Kidney (tissue), 22 donors: ENCODE measurements at places on chromosomes 4 and X.

DNA sequence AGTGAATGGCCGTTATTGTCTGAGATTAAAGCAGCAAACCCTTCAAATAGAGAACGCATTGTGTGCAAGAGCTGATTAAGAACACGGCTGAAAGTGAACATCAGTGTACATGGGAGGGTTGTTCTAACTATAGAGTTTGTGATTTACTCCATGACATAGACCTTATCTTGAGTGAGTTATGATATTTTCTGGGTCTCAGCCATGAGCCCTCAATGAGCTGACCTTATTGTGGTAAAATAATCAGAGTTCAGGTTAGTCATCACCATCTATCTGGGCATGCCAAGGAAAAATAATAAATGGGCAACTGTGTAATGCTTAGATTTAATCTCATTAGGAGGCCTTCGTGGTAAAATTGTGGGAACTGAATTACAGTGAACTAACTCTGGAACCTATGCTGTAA is 33.2 kb upstream of the CLDN24 start:
- DNase-seq: peak; percentile 14

DNA sequence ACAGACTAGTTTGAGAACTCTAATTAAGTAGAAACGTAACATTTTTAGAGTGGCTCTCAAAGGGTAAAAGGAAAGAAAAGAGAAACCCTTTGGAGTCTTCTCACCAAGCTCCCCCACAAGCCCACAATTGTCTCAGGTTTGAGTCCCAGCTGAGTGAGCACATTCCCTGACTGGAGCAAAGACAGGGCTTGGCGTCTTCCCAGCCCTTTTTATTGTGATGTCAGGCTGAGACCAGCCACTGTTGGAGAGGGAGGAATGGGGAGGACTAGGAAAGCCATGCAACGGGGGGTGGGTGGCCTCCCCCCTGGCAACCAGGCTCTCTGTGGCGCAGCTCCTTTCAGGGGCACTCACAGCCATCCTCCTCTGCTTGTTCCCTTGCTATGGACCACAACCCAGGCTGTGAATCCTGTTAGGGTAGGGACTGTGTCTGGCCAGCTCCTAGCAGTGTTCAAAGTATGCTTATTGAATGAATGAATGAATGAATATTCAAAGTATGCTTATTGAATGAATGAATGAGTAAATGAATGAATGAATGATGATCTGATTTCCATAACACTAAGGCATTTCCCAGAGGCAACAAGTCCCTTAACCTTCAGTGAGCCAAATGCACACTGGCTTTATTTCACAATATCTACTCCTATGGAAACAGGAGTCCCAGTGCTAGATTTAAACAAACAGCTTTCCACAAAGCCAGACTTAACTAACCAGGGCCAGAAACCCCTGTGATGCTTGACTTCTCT is 413.3 kb downstream of the MID1IP1 start:
- DNase-seq: no peak

GRCh38 chrX:109448282-109448938 is 33.5 kb downstream of the GUCY2F start:
- DNase-seq: no peak

- DNase-seq: no peak
These were observed 283.2 kb upstream of the PCDH10 start for GRCh38 chr4:132865922-132866321.

- no peak for DNase-seq
These were observed 1.1 kb downstream of the PLAC8 start for GRCh38 chr4:83113429-83113786.

GRCh38 chr4:184171011-184171410 is 46.7 kb downstream of the ENPP6 start:
- DNase-seq: no peak

DNA sequence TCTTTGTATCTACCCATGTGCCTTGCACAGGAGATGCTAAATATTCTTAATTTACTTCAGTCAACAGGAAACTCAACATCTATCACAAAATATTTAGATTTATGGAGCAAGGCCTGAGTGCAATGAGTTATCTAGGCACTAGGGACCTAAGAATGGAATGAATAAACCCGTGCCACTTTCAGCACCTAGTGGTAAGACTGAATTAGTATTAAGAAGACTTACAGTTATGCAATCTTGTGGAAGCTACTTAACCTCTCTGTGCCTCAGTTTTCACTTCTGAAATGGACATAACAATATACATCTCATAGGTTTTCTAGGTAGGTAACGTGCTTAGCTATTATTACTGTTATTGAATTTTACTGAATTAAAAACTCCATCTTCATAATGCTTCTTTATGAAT is 144.6 kb upstream of the MAP3K15 start:
- no peak for DNase-seq

DNA sequence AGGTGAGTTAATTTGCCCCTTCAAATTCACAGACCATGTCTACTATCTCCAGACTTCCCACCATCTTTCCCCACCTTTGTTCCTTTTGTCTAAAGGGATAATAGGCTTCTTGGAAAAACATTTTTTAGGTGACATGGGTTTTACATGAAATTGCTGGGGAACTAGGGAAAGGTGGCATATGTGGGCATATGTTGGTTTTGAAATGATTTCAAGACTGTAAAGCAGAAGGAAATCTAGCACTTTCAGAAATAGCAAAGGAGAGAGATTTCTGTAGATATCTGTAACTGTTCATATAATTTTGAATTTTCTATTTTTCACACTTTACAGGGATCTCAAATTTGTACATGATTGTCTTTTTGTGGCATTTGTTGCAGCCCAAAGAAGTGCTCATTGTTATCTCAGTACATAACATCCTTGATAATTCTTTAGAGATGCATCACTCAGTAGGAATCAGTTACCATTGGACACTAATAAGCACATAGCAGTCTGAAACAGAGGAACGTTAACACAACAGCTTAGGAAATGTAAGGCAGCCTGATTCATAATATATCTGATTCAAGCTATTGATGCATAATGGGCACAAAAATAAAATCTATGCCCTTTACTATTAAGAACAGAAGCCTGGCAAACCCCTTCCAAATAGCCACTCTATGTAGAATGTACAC is 659.7 kb downstream of the CENPC start:
- DNase-seq: no peak
